Kidney (tissue), 22 donors: ENCODE measurements at places on chromosomes 2 and 18.

- peak; percentile 67 for DNase-seq
These were observed 23.7 kb upstream of the ACKR3 start for GRCh38 chr2:236545814-236546480.

DNA sequence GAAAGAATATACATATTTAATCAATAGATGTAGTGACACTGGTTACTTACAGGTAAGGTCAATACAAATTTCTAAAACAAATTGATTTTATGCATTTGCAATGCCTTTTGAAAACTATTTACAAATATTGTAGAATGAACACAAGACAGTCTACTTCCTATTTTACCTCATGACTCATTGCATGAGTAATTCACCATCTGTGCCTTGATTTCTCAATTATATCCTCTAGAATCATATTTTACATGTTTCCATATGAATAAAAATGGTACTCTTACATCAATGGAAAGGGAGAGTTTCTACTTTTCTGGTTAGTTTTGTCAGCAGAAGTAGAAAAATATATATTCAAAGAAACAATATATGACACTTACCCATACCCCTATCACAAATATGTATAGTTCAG is 203.8 kb upstream of the CDH7 start:
- DNase-seq = no peak

- no peak for DNase-seq
These were observed 218.2 kb downstream of the CYP26B1 start for GRCh38 chr2:71929482-71929772.

DNA sequence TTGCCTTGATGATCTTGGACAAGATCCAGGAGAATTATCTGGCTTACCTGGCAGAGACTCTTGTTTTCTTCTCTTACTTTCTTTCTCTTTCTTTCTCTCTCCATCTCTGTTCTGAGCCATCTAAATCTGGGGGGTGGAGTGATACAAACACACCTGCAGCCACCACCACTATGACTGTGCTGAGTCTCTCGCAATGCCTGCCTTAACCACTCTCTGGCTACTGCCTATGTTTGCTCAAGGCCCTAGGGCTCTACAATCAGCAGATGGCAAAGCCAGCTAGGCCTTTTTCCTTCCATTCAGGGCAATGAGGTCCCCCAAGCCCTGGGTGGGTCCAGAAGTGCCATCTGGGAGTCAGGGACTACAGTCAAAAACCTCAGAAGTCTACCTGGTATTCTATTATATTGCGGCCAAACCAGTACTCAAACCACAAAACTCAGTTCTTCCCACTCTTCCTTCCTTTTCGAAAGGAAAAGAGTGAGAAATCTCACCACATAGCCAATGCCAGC is 978.9 kb upstream of the NXPH2 start:
- no peak for DNase-seq

- no peak for DNase-seq
These were observed 42.5 kb downstream of the PPM1B start for GRCh38 chr2:44211183-44211582.

GRCh38 chr2:147917161-147917560 is 72.3 kb downstream of the ACVR2A start:
- no peak for DNase-seq

- no peak for DNase-seq
These were observed 210.5 kb upstream of the NRP2 start for GRCh38 chr2:205471776-205472175.

DNA sequence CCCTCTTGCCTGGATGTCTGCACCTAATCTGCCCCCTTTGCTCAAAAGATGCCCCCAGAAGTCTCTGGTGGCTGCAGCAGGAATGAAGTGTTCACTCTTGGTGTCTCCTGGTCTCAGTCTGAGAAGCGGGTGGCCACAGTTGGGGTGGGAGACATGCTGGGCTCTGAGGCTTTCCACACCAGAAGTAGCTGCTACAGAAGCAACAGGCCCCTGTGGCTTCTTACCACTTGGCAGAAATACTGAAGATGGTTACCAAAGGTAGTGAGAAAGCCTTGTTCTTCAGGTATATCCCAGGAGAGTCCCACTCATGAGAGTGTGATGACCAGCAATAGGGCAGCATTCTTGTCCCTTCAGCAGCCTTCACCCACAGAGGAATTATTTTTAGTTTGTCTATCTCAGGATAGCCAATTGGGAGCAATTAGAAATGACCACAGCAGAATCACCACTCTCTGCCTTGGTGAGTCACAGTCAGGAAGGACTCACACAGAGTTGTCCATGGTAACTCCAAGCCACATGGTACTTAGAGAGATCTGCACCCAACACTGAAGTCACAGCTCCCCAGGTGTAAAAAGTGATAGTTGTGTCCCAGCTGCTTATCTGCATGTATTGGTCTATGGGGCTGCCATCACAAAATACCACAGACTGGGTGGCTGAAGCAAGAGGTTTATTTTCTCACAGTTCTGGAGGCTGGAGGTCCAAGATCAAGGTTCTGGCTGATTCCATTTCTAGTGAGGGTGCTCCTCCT is 169.8 kb upstream of the ID2 start:
- no peak for DNase-seq

DNA sequence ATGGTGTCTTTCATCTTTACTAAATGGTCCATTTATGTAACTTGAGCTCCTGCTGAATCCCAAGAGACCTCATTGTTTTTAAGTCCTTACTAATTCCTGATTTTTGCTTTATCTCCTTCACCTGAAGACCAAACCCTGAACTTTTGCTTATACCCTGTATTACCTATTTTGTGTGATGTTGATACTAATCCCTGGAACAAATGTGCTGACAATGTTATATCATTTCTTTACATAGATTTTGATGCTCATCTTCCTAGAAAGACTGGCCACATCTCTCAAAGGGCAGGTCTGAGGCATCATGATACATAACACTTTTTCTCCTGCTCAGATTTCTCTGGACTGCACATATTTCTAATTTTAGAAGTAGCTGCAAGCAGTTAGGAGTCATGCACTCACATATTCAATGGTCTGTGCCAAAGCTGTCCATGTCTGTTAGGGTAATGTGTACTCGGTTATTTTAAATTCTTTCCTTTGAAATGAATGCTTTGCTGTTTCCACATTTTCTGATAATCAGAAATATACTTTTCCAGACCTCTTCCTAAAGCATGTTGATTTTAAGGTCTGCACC is 427.9 kb upstream of the HNRNPA3 start:
- no peak for DNase-seq

GRCh38 chr2:235382601-235383000 is 111.2 kb upstream of the AGAP1 start:
- DNase-seq = no peak

DNA sequence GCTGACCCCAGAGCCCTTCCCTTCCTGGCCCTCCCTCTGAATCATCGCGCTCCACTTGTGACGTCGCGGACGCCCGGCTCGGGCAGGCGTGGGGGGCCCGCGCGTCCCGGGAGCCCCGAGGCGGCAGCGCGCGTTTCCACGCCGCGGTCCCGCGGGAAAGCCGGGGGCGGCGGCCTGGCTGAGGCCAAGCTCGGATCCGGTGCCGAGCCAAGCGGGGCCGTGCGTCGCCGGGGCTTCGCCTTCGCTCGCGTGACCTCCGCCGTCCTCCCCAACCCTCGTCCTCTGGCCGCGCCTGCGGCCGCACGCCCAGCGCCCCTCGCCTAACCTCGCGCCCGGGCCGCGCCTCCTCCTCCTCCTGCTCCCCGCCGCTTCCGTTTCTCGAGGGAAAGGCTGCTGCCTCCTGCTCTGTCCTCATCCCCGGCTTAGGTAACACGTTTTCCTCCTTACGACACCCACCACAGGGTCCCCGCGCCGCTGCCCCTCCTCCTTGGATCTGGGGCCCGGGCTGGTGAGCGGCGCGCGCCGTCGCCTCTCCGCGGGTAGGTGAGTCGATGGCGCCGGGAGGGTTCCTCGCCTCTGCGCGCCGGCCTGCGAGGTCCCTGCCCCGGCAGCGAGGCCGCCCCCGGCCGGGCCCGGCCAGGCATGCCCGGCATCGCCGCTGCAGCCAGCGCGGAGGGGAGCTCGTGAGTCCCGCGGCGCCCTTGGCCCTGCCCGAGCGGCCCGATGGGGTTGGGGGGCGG is at the start of gene INPP1:
TSS of gene INPP1 (plus strand) at position 54 of the 740 bp plus-strand sequence. CDS start 16,514 bp downstream, outside the sequence.
- DNase-seq = peak; percentile 91

DNA sequence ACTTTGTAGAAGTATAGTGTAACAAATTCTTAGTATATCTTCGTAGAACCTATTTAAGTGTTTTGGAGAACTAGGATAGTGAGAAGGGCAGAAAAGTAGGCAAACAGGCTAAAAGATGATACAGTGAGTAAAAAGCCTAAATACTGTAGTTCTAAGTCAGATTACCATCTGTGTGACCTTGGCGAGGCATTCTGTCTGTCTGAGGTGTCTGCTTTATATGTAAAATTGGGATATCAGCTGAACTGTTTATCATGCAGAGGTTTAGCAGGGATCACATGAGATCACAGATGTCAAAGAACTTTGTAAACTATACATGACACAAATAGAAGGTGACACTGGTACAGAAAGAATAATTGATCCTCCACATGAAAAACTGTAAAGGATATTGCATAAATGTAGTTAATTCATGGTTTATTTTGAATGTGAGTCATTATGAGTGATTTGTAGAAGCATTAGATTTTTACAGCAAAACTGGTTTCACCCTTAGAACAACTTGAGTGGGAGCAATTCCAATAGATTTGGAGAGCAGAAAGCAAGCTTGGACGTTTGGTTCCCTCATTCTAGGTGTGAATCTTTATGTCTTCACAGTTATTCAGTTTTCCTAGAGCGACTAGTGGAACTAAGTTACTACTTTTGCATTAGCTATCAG is 41.9 kb downstream of the TAF1B start:
- no peak for DNase-seq

- no peak for DNase-seq
These were observed 113.7 kb upstream of the SPRED2 start for GRCh38 chr2:65545837-65546805.

DNA sequence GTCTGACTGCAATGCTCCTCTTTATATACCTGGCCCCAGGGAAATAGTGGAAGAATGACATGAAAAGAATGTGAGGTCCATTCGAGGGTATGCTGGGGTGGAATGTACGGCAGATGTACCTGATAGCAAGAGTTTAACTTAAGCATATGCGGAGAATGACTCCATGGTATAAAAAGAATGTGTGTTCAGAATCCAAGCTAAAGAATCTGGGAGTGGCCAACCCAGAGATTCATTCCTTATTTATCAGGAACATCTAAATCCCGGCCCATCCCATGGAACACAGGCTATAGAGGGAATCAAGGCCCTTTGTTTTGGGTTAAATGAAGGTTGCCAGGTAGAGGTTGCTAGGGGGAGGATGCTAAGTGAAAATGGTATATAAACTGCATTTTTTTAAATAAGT is 150.0 kb downstream of the ZNF385B start:
- no peak for DNase-seq

GRCh38 chr2:10137053-10137843 is 14.7 kb downstream of the RRM2 start:
- DNase-seq = no peak

DNA sequence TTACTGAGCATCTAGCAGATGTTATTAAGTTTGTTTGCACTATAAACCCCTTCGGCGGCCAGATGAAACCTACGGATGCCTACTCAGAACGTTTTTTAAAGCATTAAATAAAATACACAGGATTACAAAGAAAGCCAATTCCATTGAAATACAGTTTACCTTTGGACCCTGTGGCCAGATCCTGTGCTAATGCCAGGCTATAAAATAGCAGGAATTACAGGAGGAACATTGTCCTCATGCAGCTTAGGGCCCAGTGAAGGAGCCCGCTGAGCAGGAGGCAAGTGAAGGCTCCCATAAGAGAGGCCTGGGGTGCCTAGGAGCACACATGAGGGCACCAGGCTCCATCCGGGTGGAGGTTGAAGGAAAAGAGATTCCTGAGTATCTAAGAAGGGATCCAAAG is 310.4 kb downstream of the MTX2 start:
- DNase-seq = no peak

GRCh38 chr2:179541586-179541985 is 277.0 kb upstream of the SESTD1 start:
- DNase-seq = no peak

DNA sequence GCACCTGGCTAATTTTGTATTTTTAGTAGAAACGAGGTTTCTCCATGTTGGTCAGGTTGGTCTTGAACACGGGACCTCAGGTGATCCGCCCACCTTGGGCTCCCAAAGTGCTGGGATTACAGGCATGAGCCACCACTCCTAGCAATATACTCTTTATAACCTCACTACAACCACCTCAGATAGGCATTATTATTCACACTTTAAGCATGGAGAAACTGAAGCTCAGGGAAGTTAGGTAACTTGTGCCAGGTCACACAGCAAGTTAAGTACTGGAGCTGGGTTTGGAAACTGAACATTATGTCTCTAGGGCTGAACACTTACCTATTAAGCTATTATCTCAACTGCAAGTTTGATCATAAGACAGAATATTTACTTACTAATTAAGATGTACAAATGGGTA is 42.6 kb upstream of the ACTR2 start:
- DNase-seq = no peak

GRCh38 chr2:197677056-197677455 is 1.7 kb upstream of the RFTN2 start:
- DNase-seq = no peak

GRCh38 chr2:230330725-230331124 is 3.7 kb downstream of the SP140L start:
- DNase-seq = no peak

GRCh38 chr18:10213526-10213925 is 240.9 kb upstream of the APCDD1 start:
- peak; percentile 62 for DNase-seq

DNA sequence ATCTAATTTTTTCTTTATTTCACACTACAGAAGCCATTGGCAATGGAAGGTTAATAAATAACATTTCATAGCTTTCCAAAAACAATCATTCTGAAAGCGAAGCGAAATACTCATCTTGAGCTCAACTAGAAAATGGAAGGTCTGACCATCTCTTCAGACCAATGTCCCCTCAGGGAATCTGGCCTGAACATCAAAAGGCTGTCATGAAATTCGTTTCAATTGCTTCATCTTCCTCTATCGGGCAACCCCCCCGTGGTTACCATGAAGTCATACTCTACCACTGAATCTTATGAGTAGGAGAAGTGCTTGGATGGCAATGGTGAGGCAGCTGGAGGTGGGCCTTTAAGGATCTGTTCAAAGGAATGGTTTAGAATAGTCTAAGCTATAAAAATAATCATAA is 22.9 kb upstream of the CYTIP start:
- DNase-seq = no peak
